CD4-positive, alpha-beta memory T cell (primary cell): ENCODE measurements at places on chromosomes 16 and 17. TPM values are rescaled to one million over a fixed set of nuclear protein-coding genes. Genes with fewer than 3 reads are reported as not detected.
A peak's percentile ranks its signal among the peaks of the same experiment; 100 is the strongest.

Gene LDHD
- polyA plus RNA-seq: 0.09 TPM

DNA sequence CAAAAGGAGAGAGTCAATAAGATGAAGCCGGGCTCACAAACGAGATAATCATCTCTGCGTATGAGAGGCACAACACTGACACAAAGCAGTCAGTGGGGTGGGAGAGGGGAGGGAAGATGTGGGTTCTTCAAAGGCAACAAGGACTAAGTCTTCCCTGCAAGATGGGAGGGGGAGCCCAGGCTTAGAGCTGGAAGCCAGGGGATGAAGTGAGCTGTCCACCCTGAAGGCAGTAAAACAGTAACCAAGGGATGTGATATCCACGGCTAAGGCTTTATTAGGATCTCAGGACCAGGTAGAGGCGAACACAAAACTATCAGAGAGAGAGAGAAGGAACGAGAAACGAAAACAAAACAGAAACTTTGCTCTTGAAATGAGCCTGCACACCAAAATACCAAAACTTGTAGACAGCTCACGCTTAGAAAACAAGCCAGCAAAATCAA is 115.9 kb downstream of the DYNLRB2 start:
- H3K27me3 ChIP-seq: no peaks in the 10 kb centered on the region
- H3K4me3 ChIP-seq: peak overlapping the region; percentile 72
- peak; percentile 62 for DNase-seq
- peaks cover 20% of the 10 kb centered on the region for H3K4me1 ChIP-seq

Gene TP53TG3
- not detected for polyA plus RNA-seq

DNA sequence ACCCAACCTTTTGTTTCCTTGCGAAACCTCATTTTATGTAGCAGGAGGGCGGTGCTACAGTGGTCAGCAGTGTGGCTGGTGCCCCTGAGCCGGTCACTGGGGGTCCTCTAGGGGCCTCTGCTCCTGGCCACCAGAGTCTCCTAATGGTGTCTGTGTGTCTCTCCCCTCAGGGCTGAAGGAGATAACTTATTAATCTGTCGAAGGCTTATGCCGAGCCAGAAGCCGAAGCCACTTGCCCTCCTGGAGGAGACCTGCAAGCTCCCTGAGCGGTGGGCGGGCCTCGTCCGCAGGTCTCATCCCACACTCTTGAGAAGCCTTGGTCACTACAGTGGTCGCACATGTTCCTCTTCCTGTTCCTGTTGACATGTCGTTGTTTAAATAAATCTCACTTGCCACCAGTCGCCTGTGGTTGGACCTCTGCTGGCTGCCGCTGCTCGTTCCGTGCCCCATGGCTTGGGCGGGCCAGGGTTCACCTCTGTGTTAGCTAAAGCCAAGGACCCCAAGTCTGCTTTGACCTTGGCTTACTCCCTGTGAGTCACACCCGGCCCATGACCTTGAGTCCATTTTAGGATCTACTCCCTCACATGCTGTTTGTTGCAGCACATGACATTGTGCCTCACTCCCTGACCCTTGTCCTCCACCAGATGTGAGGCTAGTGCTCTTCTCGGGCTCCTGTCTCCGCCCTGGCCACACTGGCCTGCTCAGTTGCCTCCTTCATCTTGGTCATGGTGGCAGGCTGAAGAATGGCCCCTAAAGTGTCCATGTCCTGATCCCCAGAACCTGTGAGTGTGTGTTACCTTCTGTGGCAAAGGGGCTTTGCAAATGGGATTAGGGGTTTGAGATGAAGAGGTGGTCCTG is 38.7 kb upstream of the AQP8 start:
- H3K4me1 ChIP-seq: peaks cover 14% of the 10 kb centered on the region
- H3K36me3 ChIP-seq: peaks cover 11% of the 10 kb centered on the region
- no peaks in the 10 kb centered on the region for H3K27me3 ChIP-seq
- no peak overlapping the region for H3K27ac ChIP-seq

Gene KRTAP4-9
- not detected for polyA plus RNA-seq

Gene PLEKHG4
- polyA plus RNA-seq: 4.9 TPM

DNA sequence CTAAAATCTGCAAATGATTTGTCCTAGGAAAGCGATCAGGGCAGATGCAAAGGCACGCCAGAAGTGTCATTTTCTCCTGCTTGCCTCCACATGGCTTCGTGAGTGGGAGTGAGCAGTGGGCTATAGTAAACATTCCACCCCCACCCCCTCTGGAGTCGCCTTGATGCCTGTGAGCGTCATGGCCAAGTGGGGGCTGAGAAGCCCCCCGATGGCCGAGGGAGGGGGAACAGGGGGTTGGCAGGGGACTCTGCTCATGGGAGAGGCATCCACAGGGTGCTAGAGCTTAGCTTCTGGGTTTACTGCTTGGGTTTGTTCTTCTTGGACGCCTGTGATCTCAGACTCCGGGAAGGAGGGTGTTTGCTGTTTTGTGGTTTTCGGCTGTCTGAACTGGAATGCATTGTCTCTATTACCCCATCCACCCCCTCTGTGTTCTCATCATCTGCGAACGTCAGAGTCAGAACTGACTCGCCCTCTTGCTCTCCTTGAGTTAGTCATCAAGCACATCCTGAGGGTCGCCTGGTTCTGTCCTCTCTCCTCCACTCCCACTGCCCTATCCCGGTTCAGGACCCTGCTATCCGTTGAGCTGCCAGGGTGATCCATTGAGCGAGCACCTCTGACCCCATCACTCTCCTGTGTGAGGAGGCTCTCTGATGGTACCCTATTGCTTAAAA is 15.4 kb downstream of the TNS4 start:
- no peaks in the 10 kb centered on the region for H3K27me3 ChIP-seq
- H3K4me3 ChIP-seq: no peak overlapping the region
- no peak overlapping the region for H3K27ac ChIP-seq
- peaks cover 85% of the 10 kb centered on the region for H3K4me1 ChIP-seq
- peak; percentile 76 for DNase-seq

DNA sequence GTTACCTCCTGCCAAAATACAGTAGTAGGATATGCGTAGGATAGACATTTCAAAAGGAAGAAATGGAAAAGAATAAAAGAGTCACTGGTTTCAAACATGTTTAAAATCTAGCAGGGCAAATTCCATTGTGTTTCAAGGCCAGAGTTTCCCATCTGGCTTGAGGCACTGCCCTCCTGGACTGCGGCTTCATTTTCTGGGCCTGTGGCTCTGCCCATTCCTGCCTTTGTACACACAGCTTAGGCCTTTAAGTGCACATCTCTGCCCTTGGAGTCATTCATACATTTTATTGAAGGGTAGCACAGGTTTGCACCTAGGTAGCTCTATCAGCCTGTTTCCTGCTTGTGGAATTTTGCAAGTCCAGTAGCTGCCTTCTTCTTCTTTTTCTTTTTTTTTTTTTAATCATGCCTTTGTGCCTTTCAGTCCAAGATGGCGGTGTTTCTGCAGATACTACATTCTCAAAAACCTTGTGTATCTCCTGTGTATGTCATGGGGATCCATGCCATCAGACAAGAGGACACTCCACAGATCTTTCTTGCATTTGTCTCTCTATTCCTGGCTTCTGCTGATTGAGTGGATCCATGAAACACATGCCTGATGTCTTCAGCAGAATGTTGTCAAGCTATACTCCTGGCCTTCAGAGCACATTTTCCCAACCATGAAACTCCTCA is 282.9 kb downstream of the BCAS3 start:
- H3K4me1 ChIP-seq: no peaks in the 10 kb centered on the region
- no peak for DNase-seq
- H3K36me3 ChIP-seq: no peaks in the 10 kb centered on the region
- H3K27me3 ChIP-seq: no peaks in the 10 kb centered on the region
- no peak overlapping the region for H3K27ac ChIP-seq

Gene CCT6B
- polyA plus RNA-seq: 1.6 TPM

DNA sequence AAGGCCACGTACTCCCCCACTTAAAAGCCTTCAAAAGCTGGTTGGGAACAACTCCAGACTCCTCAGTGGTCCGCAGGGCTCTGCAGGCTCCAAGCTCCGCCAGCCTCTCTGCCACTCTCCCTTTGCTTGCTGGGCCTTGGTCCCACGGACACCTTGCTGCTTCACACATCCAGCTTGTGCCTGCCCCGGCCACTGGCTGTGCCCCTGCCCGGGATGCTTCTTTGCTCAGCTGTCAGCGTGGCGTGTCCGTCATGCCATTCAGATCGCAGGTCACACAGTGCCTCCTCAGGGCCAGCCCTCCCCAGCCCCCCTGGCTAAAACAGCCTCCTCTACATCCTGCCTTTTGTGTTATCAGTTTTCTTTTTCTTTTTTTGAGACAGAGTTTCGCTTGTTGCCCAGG is 11.8 kb downstream of the ASPHD1 start:
- no peak overlapping the region for H3K4me3 ChIP-seq
- H3K27ac ChIP-seq: no peak overlapping the region
- H3K36me3 ChIP-seq: no peaks in the 10 kb centered on the region
- DNase-seq: no peak
- no peaks in the 10 kb centered on the region for H3K27me3 ChIP-seq
- no peaks in the 10 kb centered on the region for H3K4me1 ChIP-seq

Gene NT5M
- 2.9 TPM for polyA plus RNA-seq

GRCh38 chr17:64599187-64599676 is 62.9 kb downstream of the SMURF2 start:
- peak; percentile 51 for DNase-seq
- H3K27me3 ChIP-seq: no peaks in the 10 kb centered on the region
- no peak overlapping the region for H3K4me3 ChIP-seq
- peaks cover 22% of the 10 kb centered on the region for H3K4me1 ChIP-seq

DNA sequence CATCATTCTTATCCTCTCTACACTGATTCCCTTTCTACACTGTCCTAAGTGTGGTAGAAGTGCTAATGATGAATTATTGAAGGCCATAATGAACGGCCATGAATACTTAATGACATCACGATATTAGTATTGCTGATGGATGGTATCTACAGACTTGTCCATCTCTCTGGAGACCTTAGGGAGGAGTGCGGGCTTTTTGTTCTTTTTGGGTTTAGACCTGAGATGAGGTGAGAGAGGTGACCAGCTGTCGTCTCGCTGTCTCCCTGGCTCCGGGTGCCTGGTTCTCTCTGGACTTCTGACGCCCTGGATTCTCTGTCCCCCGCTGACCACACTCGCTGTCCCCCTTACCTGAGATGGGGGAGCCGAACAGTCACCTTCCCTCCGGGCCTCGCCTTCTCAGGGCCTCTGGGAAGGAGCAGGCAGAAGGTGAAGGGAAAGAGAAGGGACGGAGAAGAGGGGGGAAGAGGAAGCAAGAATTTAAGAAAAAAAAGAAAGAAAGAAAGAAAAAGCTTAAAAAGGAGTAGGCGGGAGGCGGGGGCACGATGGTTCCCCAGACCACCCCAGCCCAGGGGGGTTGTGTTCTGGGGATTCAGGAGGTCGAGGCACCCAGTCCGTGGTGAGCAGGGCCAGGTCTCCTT is 17.1 kb downstream of the SGCA start:
- H3K27me3 ChIP-seq: no peaks in the 10 kb centered on the region
- no peak overlapping the region for H3K27ac ChIP-seq
- no peak overlapping the region for H3K4me3 ChIP-seq
- no peaks in the 10 kb centered on the region for H3K36me3 ChIP-seq
- peaks cover 14% of the 10 kb centered on the region for H3K4me1 ChIP-seq
- peak; percentile 12 for DNase-seq

DNA sequence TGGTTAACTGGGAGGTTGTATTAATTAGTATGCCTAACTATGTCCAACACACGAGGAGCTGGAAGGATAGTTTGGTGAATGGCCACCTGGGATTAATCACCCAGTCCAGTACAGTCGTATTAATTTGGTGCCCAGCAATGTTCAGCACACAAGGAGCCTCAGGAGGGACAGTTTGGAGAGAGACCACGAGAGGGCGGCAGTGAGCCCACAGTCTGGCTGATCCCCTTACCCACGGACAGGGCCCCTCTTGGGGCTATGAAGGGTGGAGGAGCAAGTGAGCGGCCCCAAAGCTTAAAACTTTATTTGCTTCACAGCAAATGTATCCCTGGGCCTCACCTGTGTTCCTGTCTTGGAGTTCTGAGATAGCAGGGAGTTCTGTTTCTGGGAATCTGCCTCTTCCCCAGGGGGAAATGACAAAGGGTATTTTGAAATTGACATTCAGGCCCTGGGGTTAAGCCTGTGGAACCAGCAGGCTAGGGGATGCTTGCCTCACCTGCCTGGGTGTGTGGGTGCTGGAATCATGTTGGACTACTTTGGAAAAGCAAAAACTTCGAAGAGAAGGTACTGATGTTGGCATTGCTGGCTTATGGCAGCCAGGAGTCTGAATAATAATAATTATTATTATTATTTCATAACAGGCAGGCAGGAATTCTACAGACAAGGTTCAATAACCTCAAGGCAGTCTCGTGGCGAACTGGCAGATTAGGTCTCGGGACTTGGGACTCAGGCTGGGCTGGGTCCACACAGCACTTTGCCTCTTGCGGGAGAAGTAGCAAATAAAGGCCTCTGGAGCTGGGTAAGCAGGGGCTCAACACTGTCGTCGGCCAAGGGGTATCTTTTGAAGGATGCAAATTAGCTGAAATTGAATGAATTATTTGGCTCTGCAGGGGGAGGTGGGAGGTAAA is 227.6 kb upstream of the ASIC2 start:
- no peak overlapping the region for H3K27ac ChIP-seq
- no peak overlapping the region for H3K4me3 ChIP-seq
- no peaks in the 10 kb centered on the region for H3K4me1 ChIP-seq
- H3K36me3 ChIP-seq: no peaks in the 10 kb centered on the region
- H3K27me3 ChIP-seq: no peaks in the 10 kb centered on the region

DNA sequence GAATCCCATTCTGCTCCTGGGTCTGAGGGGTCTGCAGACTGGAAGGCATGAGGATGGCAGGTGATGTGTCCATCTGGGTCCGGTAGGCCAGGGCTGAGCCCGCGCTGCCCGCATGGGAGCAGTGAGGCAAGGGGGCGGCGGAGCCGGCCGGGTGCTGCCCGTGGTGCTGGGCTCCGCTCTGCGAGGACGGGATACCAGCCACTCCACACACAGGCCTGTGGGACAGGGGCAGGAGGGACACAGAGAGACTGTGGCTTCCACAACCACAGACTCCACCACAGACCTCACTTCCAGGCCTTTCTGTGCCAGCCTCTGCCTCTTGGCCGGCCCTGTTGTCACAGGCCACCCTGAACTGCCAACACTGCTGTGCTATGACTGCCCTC is 25.4 kb downstream of the MAP1LC3B start:
- H3K4me3 ChIP-seq: no peak overlapping the region
- H3K36me3 ChIP-seq: peaks cover 26% of the 10 kb centered on the region
- H3K27me3 ChIP-seq: no peaks in the 10 kb centered on the region
- H3K27ac ChIP-seq: no peak overlapping the region

Gene EPN3
- not detected for polyA plus RNA-seq

- H3K36me3 ChIP-seq: peaks cover 13% of the 10 kb centered on the region
- DNase-seq: no peak
- no peak overlapping the region for H3K4me3 ChIP-seq
- no peaks in the 10 kb centered on the region for H3K4me1 ChIP-seq
- H3K27me3 ChIP-seq: no peaks in the 10 kb centered on the region
These were observed 17.9 kb downstream of the WWOX start for GRCh38 chr16:78117391-78117790.

Gene KRT20
- polyA plus RNA-seq: not detected

- H3K27ac ChIP-seq: no peak overlapping the region
- H3K4me1 ChIP-seq: no peaks in the 10 kb centered on the region
- H3K27me3 ChIP-seq: no peaks in the 10 kb centered on the region
- no peak for DNase-seq
- no peak overlapping the region for H3K4me3 ChIP-seq
These were observed 35.4 kb downstream of the SYT17 start for GRCh38 chr16:19203374-19203966.

- no peaks in the 10 kb centered on the region for H3K36me3 ChIP-seq
- H3K27me3 ChIP-seq: no peaks in the 10 kb centered on the region
- peaks cover 38% of the 10 kb centered on the region for H3K4me1 ChIP-seq
- no peak overlapping the region for H3K4me3 ChIP-seq
- no peak for DNase-seq
These were observed 14.0 kb upstream of the BAIAP2 start for GRCh38 chr17:81020767-81021497.
